Gastrocnemius medialis (tissue), 4 donors: ENCODE measurements at places on chromosomes 13 and 19. TPM values are rescaled to one million over a fixed set of nuclear protein-coding genes. Genes with fewer than 3 reads are reported as not detected.
A peak's percentile ranks its signal among the peaks of the same experiment; 100 is the strongest.

CADM4 gene
- total RNA-seq = 2.6 TPM

ZNF256 gene
- total RNA-seq = 0.97 TPM

CBY2 gene
- not detected for total RNA-seq

SRRM5 gene
- 0.49 TPM for total RNA-seq

TNFAIP8L1 gene
- total RNA-seq = 1.6 TPM

CDADC1 gene
- total RNA-seq = 4.4 TPM

ZNF112 gene
- 1.2 TPM for total RNA-seq

ZNF69 gene
- total RNA-seq = 0.22 TPM

F2RL3 gene
- total RNA-seq = 8.4 TPM

KLK12 gene
- total RNA-seq = not detected

DNA sequence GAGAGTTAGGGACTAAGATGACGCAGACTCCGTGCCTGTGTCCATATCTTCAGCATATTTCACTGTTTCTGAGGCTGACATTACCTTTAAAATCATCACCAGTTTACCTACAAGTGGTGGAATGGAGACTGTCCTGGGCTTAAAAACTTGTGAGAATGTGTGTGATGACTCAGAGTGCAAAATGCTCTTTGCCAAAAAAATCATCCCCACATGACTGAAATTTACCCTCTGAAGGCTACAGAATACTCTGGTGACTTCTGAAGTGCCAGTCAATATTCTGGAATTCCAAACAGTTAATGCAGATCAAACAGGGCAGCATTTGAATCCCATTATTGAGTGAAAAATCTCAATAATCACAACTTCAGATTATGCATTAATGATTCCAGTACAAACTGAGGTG is 901.4 kb downstream of the EFNB2 start:
- DNase-seq = no peak
- H3K4me3 ChIP-seq = no peak overlapping the region
- H3K27ac ChIP-seq = no peak overlapping the region

- H3K36me3 ChIP-seq = no peaks in the 10 kb centered on the region
- H3K4me3 ChIP-seq = no peak overlapping the region
- no peak for DNase-seq
- H3K4me1 ChIP-seq = no peaks in the 10 kb centered on the region
These were observed 1.1 kb downstream of the ZNRF4 start for GRCh38 chr19:5456130-5456840.

DNA sequence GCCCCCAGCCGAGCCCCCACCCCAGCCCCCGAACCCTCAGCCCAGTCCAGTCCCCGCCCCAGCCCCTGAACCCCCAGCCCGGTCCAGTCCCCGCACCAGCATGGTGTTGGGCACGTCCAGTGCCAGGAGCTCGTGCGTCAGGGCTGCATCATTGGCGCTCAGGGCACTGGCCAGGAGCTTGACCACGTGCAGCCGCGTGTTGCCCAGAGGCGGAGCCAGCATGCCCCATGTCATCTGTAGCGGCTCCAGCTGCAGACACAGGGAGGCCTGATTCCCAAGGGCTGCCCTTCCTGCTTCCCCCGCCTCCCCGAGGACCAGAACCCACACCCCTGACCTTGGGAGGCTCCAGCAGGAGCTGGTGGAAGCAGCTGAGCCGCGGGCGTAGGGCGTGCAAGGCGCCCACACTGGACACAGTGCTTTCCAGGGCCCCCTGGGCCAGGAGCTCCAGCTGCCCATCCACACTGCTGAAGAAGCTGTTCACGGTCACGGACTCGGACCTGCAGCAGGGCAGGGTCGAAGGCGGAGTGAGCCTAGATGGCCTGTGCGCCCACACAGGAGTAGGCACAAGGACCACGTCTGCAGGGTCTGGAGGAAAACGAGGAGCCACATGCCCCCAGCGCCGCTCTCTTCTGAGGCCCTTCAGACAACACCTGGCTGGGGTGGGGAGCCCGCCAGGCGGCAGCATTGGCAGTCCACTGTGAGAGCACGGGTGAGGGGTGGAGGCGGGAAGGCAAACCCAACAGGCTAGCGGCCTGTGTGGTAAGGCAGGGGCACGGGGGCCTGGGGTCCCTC is 12.8 kb upstream of the TMEM86B start:
- DNase-seq = no peak
- no peak overlapping the region for H3K27ac ChIP-seq
- peaks cover 98% of the 10 kb centered on the region for H3K36me3 ChIP-seq
- H3K4me1 ChIP-seq = no peaks in the 10 kb centered on the region

DNA sequence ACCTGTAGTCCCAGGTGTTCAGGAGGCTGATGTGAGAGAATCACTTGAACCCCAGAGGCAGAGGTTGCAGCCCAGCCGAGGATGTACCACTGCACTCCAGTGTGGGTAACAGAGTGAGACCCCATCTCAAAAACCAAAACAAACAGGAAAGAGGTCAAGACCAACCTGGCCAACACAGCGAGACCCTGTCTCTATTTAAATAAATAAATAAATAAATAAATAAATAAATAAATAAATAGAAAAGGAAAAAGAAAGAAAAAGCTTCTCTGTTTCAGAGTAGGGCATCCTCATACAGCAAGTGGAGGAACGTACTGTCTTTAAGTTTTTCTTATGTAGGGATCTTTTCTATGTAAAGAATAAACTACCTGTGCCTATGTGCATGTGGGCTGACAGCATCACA is 2.3 kb downstream of the ZNF700 start:
- peaks cover 20% of the 10 kb centered on the region for H3K4me1 ChIP-seq
- H3K27me3 ChIP-seq = no peaks in the 10 kb centered on the region
- DNase-seq = no peak
- H3K27ac ChIP-seq = no peak overlapping the region
- H3K36me3 ChIP-seq = no peaks in the 10 kb centered on the region
- H3K4me3 ChIP-seq = no peak overlapping the region

DNA sequence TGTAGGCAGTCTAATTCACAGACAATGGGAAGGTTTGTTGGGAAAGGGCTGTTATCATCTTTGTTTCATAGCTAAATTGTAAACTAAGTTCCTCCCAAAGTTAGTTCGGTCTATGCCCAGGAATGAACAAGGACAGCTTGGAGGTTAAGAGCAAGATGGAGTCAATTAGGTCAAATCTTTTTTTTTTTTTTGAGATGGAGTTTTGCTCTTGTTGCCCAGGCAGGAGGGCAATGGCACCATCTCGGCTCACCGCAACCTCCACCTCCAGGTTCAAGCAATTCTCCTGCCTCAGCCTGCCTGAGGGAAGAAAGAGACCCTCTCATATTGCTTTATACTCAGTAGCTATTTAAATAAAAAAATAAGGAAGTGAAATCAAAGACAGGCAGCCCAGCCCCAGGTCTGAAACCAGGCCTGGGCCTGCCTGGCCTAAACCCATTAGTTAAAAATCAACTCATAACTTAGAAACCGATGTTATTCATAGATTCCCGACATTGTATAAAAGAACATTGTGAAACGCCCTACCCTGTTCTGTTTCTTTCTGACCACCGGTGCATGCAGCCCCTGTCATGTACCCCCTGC is 297.4 kb upstream of the SGCG start:
- H3K27me3 ChIP-seq = no peaks in the 10 kb centered on the region
- no peak for DNase-seq
- H3K36me3 ChIP-seq = no peaks in the 10 kb centered on the region
- H3K27ac ChIP-seq = no peak overlapping the region
- no peaks in the 10 kb centered on the region for H3K4me1 ChIP-seq

GRCh38 chr13:50236898-50237318 is 221.7 kb downstream of the KCNRG start:
- no peak overlapping the region for H3K4me3 ChIP-seq
- H3K36me3 ChIP-seq = no peaks in the 10 kb centered on the region
- H3K27me3 ChIP-seq = no peaks in the 10 kb centered on the region
- no peak overlapping the region for H3K27ac ChIP-seq

DNA sequence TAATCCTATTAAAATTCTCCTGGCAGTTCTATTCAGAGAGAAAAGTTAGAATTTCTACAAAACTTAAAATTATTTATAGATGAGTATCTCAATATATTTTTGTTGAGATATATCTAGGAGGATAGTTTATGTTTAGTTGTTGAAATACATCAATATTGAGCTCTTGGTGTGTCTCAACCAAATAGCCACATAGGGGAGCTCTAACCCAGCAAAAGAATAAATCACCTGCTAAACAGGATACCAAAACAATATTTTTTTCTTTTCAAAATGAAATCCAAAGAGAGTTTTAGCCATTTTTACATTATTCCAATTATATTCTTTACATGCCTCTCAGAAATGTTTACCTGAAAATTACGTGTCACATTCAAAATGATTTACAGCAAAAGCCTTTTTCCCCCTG is 954.7 kb downstream of the SLITRK6 start:
- H3K36me3 ChIP-seq = no peaks in the 10 kb centered on the region
- H3K4me1 ChIP-seq = no peaks in the 10 kb centered on the region
- no peak overlapping the region for H3K4me3 ChIP-seq
- H3K27ac ChIP-seq = no peak overlapping the region

GRCh38 chr13:54750521-54750920 is 1721.9 kb downstream of the OLFM4 start:
- DNase-seq = no peak
- no peak overlapping the region for H3K4me3 ChIP-seq
- no peaks in the 10 kb centered on the region for H3K36me3 ChIP-seq
- H3K27ac ChIP-seq = no peak overlapping the region
- no peaks in the 10 kb centered on the region for H3K4me1 ChIP-seq

- H3K27me3 ChIP-seq = no peaks in the 10 kb centered on the region
- H3K4me3 ChIP-seq = peak overlapping the region; percentile 57
- H3K36me3 ChIP-seq = no peaks in the 10 kb centered on the region
- no peak for DNase-seq
- H3K27ac ChIP-seq = peak overlapping the region; percentile 43
These were observed 362 bp downstream of the WTIP start for GRCh38 chr19:34481861-34482379.

- DNase-seq = no peak
- H3K4me3 ChIP-seq = no peak overlapping the region
- peak overlapping the region; percentile 8 for H3K27ac ChIP-seq
- H3K4me1 ChIP-seq = peaks cover 27% of the 10 kb centered on the region
- no peaks in the 10 kb centered on the region for H3K36me3 ChIP-seq
These were observed 51.6 kb downstream of the KLF2 start for GRCh38 chr19:16376241-16376640.

DNA sequence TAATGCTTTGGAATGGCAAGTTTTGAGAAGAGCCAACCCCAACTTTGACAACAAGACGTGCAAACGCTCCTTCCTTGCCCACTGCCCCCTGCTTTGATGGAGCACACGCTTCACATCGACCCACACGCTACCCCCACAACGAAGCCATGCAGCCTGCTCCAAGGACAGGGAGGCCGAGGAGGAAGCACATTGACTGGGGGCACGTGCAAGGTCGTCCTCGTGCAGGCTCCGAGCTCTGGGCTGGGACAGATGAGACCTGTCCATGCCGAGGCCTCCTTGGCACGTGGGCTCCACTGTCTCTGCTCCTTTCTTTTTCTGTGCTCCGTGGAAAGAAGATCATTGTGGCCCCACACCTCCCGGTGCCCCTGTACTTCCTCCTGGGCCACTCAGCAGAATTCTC is 309.0 kb downstream of the TEX29 start:
- DNase-seq = no peak
- H3K27me3 ChIP-seq = no peaks in the 10 kb centered on the region
- H3K36me3 ChIP-seq = no peaks in the 10 kb centered on the region
- no peak overlapping the region for H3K4me3 ChIP-seq
- H3K27ac ChIP-seq = no peak overlapping the region
- no peaks in the 10 kb centered on the region for H3K4me1 ChIP-seq

DNA sequence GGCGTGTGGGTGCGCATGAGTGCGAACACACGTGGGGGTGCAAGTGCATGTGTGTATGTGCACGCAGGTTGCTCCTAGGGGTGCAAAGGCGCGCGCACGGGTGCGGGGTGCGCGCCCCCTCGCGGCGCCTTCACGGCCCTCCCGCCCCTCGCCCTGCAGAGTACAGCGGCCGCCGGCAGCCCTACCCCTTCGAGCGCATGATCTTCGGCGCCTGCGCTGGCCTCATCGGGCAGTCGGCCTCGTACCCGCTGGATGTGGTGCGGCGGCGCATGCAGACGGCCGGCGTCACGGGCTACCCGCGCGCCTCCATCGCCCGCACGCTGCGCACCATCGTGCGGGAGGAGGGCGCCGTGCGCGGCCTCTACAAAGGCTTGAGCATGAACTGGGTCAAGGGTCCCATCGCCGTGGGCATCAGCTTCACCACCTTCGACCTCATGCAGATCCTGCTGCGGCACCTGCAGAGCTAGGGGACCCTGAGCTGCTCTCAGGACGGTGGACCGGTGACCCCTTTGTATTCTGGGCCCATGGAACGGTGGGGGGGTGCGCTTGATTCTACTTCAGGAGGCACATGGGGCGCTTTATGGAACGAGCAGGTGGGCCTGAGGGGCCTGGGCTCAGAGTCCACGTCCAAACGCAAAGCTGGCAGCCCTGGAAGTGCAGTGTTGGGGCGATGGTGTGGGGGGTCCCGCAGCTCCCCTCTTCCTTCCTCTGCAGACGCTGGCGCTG is 27.7 kb downstream of the TMEM161A start:
- no peak for DNase-seq
- H3K27ac ChIP-seq = no peak overlapping the region
- no peaks in the 10 kb centered on the region for H3K4me1 ChIP-seq
- H3K36me3 ChIP-seq = peaks cover 20% of the 10 kb centered on the region
- no peak overlapping the region for H3K4me3 ChIP-seq

DNA sequence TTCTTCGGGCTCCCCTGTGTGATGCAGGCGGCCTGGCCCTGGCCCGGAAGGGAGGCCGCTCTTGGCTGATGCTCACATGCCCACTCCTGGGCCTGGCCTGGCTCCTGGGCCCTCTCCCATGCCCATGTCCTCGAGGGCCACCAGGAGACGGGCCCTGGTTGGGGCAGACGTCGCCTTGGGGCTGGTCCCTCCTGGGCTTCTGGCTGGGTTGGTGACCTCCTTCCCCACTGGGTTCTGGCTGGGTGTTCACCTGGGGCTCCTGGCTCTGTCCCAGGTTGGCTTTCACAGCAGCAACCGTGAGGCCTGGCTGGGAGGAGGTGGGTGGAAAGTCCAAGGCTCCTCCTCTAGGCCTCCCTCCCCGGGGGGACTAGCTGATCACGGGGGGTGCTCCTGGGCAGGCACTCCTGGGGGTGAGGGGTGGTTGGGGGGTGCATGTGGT is 15.5 kb upstream of the SLC7A10 start:
- H3K36me3 ChIP-seq = no peaks in the 10 kb centered on the region
- H3K4me1 ChIP-seq = no peaks in the 10 kb centered on the region
- no peak for DNase-seq
- H3K27me3 ChIP-seq = no peaks in the 10 kb centered on the region
- H3K27ac ChIP-seq = no peak overlapping the region

- peaks cover 3% of the 10 kb centered on the region for H3K4me1 ChIP-seq
- H3K27me3 ChIP-seq = no peaks in the 10 kb centered on the region
- H3K27ac ChIP-seq = no peak overlapping the region
- H3K4me3 ChIP-seq = no peak overlapping the region
- no peaks in the 10 kb centered on the region for H3K36me3 ChIP-seq
These were observed 39.5 kb downstream of the FAM124A start for GRCh38 chr13:51261610-51262249.

- no peak for DNase-seq
- no peak overlapping the region for H3K27ac ChIP-seq
- no peaks in the 10 kb centered on the region for H3K36me3 ChIP-seq
- no peak overlapping the region for H3K4me3 ChIP-seq
These were observed 394.7 kb upstream of the KLHL1 start for GRCh38 chr13:70502944-70503343.

DNA sequence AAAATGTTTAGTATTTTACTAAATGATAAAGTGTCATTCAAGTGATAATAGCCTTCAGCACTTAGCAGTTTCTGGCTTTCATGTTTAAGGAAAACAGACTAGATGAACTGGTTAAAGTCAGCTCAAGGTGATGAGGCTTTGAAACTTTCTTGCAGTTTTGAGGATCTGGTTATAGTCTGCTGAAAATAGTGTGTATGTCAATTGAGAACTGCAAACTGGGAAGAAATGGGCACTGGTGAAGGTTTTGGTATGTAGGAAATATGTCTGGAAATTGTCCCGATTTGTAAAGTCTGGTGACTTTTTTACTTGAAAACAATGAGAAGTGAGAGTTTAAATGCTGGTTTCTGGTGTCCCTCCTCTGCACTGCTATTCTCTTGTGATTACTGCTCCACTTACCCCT is 36.8 kb upstream of the SOX21 start:
- no peaks in the 10 kb centered on the region for H3K4me1 ChIP-seq
- no peaks in the 10 kb centered on the region for H3K27me3 ChIP-seq
- no peaks in the 10 kb centered on the region for H3K36me3 ChIP-seq
